ENCODE measurements at places on chromosomes 1 and 21.

DNA sequence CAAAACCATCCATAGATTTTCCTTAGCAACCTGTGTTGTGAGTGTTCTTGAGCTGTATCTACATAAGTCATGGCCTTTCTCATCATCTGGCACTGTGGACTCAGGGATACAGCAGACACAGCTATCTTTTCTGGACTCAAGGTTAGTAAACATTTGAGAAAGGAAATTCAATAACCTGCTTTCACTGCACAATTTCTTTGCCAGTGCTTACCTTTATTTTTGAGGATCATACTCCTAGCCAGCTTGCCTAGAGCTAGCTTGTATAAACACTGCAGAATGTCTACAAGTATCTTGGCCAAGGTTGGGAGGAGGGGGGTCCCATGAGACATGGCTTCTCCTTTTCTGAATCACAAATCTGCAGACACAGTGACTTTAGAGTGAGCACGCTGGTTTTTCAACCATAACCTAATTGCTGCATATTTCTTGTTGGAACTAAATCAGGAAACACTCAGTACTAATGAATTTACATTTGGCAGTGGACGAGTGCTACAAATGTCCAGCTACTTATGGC, 27.2 kb downstream of the ADAMTS5 start:
- DNase-seq = no peak

DNA sequence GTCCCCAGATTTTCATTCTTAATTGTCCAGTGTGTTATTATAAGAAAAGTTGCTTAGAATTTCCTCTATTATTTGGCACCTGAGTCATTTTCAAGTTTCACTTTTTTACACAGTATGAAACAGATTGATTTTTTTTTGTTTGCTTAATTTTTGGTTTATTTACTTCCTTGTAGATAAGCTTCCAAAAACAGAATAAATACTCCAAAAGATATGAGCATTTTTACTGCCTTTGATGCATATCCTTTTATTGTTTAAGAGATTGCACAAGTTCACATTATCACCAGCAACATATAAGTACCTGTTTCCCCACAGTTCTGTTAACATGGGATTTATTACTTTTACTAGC, 36.3 kb upstream of the AHCYL1 start:
- no peak for DNase-seq

DNA sequence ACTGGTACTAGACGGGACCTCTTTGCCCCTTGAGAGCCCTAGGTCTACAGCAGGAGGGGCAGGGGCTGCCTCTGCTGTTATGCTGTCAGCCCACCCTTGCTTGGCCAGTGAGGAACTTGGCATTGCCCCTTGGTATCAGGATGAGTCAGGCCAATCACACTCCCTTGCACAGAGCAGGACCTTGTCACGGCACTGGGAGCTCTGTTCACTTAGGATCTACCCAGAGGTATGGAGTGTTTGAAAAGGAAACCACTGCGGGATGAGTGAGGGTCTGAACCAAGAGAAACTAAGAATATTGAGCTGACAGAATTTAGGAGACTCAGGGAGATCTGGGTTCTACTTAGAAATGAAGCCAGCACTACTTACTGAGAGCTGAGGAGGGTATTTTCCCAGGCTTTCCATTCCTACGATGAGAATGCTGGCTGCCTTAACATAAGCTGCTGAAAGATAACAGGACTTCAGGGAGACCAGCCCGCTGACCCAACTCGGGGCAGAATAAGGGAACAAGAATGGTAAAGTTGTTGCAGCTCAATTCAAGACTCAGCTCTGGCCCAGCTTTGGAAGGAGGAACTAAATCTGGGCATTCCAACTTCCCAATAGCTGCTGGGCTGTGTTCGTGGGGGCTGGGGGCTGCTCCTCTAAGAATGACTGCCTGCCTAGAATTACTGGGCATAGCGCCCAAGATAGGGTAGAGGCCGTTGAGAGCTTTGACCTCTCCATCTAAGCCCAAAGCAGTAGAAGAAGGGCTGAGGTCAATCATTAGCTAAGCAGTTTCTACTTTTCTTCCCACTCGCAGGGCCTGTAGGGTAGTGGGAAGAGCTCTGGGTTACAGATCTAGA, 1.5 kb downstream of the FABP3 start:
- no peak for DNase-seq

GRCh38 chr1:198101716-198102453, 54.9 kb upstream of the NEK7 start:
- no peak for DNase-seq

DNA sequence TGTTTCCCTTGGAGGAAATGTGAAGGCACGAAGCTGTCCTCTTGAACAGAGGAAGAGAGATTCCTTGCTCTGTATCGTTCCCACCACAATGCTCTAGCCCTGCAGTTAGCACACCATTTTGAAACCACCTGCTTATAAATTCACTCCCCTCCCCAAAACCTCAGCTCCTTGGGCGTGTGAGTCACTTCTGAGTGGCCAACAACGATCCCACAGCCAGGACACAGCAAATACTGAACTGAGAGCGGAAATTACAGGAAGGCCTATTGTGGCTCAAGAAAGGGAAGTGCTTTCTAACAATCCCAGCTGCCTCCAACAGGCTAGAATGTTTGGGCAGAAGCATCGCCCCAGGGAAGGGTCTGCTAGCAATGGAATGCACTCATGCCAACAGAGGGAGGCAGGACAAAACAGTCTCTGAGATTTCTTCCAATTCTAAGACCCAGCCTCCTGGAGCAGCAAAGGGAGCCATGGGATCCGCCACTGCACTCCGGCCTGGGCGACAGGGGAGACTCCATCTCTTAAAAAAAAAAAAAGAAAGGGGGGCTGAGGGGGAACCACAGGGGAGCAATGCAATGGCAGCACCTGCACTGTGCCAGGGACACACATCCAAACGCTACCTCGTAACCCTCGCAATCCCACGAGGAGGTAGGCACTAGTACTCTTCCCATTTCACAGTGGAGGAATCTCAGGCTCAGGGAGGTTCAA, 1.9 kb downstream of the TMEM53 start:
- no peak for DNase-seq

- no peak for DNase-seq
Measured at GRCh38 chr1:47818682-47819573, 178.3 kb downstream of the TRABD2B start.

GRCh38 chr1:37410105-37410504, 64.3 kb upstream of the ZC3H12A start:
- no peak for DNase-seq

GRCh38 chr1:207824691-207825408, 73.0 kb downstream of the CD46 start:
- DNase-seq = no peak

- no peak for DNase-seq
Measured at GRCh38 chr21:45788637-45789506, 145.3 kb downstream of the PCBP3 start.

DNA sequence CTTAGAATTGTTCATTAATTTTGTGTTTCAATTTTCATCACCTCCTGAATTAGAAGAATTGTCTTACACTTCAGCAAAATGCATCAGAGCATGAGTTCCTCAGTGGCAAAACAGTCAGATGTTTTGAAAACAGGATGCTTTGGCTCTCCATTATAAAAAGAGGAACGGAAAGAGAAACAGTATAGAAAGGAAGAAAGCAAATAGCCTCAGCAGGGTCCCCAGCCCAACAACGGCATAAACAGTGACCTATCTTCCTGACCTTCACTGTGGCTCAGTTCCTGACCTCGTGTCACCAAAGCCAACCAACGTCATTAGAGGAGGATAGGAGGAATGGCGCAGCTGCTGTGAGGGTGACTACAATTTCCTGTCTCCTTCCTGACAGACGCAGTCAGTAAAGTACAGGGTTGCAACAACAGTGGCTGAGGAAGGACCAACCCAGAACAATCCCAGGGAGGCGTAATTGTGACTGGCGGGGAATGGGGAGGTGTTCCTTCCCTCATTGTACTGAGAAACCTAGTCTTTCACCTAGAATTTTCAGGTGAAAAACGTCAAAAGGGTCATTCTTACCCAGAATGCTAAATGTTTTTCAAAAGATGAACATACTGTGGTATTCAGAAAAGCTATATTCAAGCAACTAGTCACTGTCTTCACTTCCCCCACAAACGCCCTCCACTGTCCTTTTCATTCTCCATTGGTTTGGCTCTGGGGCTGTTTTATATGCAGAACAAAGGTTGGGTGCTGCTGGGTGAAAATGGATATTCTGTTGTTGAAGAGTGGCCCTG, 197.9 kb upstream of the SGIP1 start:
- peak; percentile 69 for DNase-seq

DNA sequence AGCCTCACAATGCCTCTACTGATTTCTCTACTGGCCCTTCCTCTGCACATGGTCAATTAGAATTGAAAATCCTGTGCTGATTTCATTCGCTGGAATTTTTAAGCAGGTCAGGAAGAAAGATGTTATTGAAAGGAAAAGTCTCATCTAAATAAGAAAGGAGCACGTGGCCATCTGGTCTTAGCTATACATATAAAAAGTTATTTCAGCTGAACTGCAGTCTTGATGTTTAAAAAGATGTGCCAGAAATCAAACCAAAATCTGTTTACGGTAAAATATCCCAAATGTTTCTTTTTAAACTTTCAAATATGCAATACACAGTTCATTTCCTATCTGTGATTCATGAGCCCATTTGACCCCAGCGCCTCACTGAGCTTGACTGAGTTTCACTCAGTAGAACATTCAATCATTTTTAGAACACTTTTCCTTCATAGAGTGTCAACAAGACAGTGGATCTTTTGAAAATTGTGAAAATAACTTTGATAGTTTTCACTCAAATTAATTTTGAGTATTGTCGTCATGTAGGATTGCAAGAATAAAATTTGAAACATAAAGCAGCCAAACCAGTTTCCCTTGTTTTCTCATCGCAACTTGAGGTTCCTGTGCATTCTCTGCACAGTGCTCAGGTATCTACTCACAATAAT, 293.6 kb downstream of the PTPRC start:
- peak; percentile 88 for DNase-seq

- no peak for DNase-seq
Measured at GRCh38 chr1:37076168-37076567, 41.9 kb upstream of the GRIK3 start.

DNA sequence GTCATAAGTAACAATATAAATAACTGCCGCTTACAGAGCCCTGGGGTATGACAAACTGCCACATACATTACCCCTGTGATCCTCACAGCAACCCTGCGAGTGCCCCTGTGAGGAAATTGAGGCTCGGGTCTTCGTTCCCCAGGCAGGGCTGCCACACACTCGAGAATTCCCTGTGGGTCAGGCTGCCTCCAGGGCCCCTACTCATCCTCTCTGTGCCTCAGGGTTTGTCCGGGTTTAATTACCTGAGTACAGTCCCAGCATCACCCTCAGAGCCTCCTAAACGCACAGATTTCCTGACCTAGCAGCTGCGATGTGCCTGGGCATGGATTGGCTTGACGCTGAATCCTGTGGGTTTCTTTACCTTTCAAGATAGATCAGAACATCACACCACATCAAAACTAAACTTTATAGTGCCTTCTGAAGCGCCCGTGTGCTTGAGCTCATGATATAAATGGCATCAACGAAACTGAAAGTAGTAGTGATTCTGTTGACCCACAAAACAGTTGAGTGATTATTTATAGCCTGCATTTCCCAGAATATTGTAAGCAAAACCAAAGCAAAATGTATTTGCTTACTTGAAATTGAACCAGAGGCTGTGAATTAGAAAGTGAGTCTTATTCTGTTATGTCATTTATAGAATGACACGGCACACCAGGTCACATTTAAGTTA, 14.0 kb downstream of the SLC37A1 start:
- DNase-seq = no peak

DNA sequence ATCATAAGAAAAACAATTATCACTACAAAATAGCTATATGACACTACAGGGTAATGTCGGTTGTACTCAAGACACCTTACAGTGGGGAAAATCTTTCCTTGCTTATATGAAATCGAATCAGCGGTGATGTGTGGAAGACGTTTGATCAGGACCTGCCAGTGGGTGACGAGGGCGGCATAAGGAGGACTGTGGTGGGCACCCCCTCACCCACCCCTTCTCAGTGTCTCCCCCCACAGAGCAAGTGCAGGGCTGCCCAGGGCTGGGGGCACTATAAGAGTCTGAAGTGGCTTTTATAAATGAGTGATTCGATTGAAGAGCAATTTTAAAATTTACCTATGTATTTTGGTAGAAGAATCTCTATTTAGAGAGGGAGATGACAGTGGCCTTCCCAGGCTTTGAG, 35.8 kb downstream of the CRYAA start:
- DNase-seq = no peak

- DNase-seq = no peak
Measured at GRCh38 chr1:151535326-151536271, 4.5 kb upstream of the TUFT1 start.

DNA sequence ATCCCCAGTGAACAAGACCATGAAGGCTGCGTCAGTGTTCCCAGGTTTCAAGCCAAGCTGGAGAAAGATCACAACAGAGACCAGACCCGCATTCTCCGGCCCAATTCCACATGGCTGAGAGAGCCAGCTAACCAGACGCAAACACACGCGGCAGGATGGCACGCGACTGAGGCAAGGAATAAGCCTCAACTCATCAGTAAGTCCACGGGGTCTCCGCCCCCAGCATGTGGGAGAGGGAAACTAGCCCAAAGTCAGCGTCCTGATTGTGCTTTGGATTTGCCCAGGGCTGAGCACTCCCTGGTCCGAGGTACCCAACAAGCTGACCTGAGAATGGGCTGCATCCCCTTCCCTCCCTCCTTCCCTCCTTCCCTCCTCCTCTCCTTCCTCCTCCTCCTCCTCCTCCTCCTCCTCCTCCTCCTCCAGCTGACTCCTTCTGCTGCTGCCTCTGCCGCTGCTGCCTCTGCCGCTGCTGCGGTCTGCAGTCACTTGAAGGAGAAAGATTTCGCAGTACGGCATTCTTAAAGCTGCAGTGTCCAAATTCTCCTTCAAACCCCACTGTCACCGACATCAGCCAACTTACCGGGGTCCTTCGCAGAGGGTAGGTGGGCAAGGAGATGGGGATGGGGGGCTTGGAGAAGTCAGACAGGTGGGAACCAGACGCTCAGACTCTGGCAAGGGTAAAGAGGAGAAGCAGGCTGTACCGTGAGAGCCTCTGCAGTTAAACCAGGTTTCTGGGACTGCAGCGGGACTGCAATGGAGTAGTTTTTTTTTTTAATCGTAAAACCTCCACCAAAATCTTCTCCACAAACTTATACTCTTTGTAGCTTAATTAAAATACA, 33.0 kb upstream of the H6PD start:
- no peak for DNase-seq

GRCh38 chr1:63981408-63981773, 207.6 kb downstream of the ROR1 start:
- DNase-seq = no peak

GRCh38 chr1:54835131-54835898, 34.2 kb upstream of the TTC22 start:
- no peak for DNase-seq
